Melanocyte of skin (primary cell): ENCODE measurements at places on chromosomes 1 and 21. TPM values are rescaled to one million over a fixed set of nuclear protein-coding genes. Genes with fewer than 3 reads are reported as not detected.

ZBED6 gene
- 15.7 and 30.2 TPM in 2 replicates for total RNA-seq

CRYAA gene
- not detected in 2 replicates for total RNA-seq

DAB1 gene
- not detected in 2 replicates for total RNA-seq

HES3 gene
- total RNA-seq: not detected in 2 replicates

TRIM63 gene
- total RNA-seq: 90.5 and 104 TPM in 2 replicates

KRTAP19-3 gene
- not detected in 2 replicates for total RNA-seq

AMY1A gene
- total RNA-seq: not detected in 2 replicates

OR10J1 gene
- total RNA-seq: not detected in 2 replicates

EXTL1 gene
- 3.4 and 22.9 TPM in 2 replicates for total RNA-seq

DCST2 gene
- total RNA-seq: not detected in 2 replicates

MTARC2 gene
- 5.3 and 6.6 TPM in 2 replicates for total RNA-seq

GRHL3 gene
- total RNA-seq: not detected in 2 replicates

CHI3L2 gene
- total RNA-seq: 3.1 TPM in 1 of 2 replicates, not detected in the other

AQP10 gene
- not detected in 2 replicates for total RNA-seq

AMY1C gene
- not detected in 2 replicates for total RNA-seq
